ENCODE measurements at places on chromosomes 6 and 20.
A peak's percentile ranks its signal among the peaks of the same experiment; 100 is the strongest.

DNA sequence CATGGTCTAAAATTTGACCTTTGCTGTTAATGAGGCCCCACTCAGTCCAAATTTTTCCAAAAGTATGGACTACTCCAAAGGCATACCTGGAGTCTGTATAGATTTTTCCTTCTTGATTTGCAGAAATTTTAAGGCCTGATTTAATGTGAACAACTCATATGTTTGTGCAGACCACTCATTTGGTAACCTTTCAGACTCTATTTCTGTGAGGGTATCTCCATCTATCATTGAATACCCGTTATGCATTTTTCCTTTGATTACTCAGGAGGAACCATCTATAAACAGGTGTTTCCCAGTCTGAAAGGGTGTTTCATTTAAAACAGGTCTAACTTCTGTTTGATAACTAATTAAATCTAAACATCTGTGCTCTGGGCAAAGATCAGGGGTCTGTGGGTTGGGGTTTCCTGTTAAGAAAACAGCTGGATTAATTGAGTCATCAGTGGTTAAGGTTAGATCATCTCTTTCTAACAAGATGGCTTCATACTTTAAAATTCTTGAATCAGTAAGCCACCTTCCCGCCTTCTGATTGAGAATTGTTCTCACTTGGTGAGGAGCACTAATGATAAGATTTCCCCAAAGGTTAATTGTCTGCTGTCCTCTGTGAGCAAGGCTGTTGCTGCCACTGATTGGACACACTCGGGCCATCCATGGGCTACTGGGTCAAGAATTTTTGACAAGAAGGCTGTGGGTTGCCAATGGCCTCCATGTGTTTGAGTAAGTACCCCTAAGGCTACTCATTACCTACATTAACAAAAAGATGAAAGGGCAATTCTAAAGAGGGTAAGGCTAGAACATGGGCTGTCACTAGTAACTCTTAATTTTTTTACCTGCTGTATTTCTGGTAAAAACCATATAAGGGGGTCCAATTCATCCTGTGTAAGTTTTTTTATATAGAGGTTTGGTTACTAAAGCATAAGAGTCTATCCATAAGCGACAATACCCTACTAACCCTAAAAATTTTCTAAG is 24.1 kb downstream of the HLA-B start:
- DNase-seq, result no peak

GRCh38 chr6:3366596-3367413 is 90.0 kb downstream of the SLC22A23 start:
- no peak for DNase-seq

DNA sequence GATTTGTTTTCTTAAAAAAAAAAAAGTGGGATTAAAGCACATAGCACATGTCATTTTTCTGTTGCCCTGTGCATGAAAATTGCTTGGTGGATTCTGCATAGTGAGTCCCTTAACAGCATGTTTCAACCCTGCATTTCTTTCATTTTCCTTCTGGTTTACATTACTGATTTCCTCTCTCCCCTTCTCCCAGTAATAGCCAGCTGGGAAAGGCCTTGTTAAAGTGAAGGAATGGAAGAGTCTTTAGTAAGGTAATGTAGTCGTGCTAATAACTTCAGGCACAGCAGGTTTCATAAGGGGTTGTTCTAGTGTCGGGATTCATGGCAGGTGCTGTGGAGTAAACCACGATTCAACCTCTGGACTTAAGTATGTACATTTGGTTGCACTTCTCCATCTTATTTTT is 202.4 kb downstream of the FARS2 start:
- no peak for DNase-seq

GRCh38 chr6:159008656-159009288 is 8.8 kb upstream of the RSPH3 start:
- no peak for DNase-seq

DNA sequence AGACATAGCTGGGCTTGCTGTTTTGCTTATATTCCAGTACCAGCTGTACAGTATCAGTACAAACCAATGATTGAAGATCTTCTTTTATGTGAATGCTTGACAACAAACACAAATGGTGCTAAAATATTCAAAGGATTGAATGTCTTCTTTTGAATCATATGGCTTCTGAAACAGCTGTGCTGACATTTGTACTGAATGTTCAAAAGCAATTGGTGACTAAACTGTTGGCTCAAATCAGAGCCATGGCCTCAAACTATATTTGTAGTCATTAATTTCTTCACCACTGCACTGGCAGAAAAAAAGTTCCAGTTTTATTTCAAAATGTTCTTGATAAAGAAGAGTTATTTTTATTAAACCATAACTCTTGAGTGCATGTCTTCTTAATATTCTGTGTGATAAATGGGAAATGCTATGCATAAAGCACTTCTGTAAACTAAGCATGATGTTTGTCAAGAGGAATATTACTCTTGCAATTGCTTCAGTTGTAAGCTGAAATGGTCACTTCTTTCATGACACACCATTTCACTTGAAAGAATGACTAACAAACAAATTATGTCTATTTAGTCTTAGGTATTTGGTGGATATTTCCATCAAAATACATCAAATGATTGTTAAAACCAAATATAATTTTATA is 45.9 kb upstream of the CENPW start:
- DNase-seq, result no peak

DNA sequence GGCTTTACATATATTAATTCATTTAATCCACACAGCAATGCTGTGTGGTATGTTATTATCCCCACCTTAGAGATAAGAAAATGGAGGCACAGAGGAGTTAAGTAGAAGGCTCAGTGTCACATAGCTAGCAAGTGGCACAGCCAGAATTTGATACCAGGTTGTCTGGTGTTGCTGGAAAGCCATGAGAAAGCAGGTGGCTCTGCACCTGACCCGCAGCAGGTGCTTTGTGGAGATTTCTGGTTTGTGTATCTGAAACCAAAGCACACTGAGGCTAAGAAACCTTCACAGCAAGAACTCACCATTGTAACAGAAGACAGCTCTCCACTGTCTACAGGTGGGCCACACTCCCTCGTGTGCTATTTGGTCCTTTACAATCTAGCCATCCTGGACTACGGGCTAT is 7.5 kb downstream of the ELMO2 start:
- no peak for DNase-seq

DNA sequence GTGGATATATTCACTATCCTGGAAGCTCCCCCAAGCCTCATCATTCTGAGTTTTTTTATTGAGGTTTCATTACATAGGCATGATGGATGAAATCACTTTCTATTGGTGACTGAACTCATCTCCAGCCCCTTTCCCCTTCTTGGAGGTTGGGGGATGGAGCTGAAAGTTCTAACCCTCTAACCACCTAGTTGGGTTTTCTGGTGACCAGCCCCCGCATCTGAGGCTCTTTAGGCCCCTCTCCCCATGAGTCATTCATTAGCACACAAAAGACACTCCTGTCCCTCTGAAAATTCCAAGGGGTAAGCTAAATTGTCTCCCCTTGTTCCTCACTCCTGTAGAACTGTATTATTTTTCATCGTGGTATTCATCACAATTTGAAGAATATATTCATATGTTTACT is 33.3 kb downstream of the GFRA4 start:
- DNase-seq, result no peak

DNA sequence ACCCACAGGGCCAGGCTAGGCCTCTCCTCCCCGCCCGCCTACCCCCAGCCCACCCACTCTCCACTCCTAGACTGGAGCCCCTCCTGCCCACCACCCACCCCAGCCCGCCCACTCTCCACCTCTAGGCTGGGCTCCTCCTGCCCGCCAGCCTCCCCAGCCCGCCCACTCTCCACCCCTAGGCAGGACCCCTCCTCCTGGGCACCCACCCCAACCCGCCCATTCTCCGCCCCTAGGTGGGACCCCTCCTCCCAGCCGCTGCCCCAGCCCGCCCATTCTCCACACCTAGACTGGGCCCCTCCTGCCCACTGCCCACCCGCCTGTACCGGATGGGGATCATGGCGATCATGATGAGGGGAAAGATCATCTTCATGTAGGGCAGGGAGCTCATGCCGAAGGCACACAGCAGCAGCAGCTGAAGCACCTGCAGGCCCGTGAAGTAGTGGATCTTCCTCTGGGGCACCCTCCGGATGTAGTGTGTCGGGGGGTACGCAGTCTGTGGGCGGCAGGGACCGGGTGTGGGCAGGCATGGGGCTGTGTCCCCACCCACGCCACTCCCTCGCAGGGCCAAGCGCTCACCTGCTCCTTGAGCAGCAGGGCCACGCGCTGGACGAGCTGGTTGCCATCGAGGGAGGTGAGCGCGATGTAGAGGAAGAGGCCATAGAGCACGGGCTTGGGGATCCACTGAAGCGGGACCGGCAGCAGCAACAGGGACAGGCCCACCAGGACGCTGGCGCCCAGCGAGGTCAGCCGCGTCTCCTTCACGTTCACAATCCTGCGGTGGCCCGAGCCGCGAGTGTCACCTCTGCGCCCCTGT is 10.8 kb downstream of the SLC4A11 start:
- no peak for DNase-seq

DNA sequence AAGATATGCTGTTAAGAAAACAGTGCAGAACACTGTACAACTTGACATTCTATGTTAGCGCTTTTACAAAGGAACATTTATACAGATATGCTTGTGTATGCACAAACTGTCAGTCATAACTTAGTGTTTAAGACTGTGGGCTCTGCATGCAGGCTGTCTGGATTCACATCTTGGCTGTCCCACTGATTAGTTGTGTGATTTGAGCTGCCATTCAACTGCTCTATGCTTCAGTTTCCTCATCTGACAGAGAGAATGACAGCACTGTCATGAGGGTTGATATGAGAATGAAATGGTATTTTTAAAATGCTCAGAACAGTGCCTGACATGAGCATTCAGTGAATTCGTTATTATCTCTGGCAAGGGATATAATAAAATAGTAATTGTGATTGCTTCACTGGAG is 8.7 kb downstream of the SLC25A27 start:
- DNase-seq, result no peak

DNA sequence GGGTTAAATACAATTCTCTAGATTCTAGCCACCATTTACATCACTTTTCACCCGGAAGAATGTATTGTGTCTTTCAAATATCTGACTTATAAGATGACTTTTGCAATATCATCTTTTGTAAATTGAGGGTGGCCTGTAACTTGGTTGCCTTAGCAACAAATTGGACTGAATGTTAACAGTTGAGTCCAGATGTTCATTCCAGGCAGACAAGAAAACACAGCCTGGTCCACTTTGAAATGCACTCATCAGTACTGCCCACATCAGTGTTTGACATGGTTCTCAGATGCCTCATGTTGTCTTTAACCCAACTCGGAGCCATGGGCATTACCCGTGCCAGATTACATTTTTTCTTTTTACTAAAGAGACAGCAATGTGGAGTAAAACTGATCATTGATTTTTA is 781.6 kb upstream of the CHD6 start:
- no peak for DNase-seq

GRCh38 chr20:36808317-36809257 is 35.0 kb upstream of the DSN1 start:
- DNase-seq, result peak; percentile 14

GRCh38 chr20:63066506-63067265 is 59.9 kb upstream of the BHLHE23 start:
- no peak for DNase-seq

Measured in anterior cingulate cortex (tissue), 58 donors.